HepG2 (cell line): ENCODE measurements at places on chromosomes 5 and 9. TPM values are rescaled to one million over a fixed set of nuclear protein-coding genes. Genes with fewer than 3 reads are reported as not detected.

The CKMT2 gene
- 0.69 and 1.2 TPM in 2 replicates for total RNA-seq

The UBE2D2 gene
- total RNA-seq: 109 and 118 TPM in 2 replicates

The CDH18 gene
- total RNA-seq: not detected in 2 replicates

The MCCC2 gene
- 83.6 and 133 TPM in 2 replicates for total RNA-seq

The C9orf50 gene
- total RNA-seq: not detected in 2 replicates
